ENCODE measurements at places on chromosomes 2 and 18.

- DNase-seq, result no peak
Measured at GRCh38 chr18:68564351-68564750, 150.6 kb downstream of the TMX3 start.

- DNase-seq, result no peak
Measured at GRCh38 chr18:10402871-10403559, 51.4 kb upstream of the APCDD1 start.

- DNase-seq, result no peak
Measured at GRCh38 chr18:54713386-54713785, 114.9 kb upstream of the RAB27B start.

GRCh38 chr18:21080576-21080975 is 31.0 kb downstream of the ROCK1 start:
- no peak for DNase-seq

DNA sequence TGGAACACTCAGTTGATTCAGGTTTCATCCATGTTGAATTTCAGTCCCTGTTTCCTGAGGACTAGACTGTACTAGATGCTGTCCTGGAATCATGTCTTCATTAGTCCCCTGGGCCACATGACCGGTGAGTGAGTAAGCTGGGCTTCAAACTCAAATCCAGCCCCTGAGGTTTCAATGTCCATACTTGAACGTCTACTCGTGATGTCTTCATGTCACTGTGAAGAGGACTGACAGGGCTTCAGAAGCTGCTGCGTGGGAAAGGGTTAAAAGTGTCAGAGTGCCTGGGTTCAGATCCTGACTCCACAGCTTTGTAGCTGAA is 101.2 kb downstream of the CDK15 start:
- DNase-seq, result no peak

DNA sequence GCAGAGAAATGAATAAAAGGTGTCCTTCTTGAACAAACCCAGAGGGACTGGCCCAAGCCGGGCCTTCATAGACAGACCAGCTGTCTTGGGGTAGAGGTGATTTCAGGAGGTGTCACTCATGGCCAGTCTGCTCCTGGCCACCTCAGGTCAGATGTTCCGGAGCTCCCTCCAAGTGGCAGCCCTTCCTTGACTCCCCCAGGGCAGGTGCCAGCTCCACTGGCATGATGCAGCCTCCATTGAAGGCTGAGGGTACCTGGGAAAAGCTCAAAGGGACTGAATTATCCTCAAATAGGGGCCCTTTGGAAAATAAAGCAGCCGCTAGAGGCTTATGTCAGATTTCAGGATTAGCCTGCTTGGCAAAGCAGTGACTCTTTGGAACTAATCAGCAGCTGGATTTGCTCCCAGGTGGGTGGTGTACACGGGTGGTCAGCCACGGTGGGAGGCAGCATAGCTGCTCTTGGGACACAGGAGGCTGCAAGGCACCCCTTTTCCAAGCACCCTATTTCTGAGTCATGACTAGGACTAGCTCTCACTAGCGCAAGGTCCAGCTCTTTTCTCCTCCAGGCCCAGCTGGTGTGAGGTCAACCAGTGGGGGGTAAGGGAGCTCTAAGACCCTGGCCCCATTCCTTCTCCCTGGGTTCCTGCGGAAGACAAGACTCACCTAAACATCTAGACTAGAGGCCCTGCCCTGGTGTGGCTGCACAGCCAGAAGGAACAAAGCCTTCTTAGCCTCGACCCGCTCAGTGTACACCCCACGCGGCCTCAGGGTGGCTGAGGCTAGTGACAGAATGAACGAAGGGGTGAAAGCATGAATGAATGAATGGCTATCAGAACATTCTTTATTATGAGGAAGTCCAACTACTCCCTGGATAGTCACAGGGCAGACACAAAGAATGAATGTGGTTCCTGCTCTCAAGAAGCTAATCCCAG is 29.3 kb downstream of the HS1BP3 start:
- no peak for DNase-seq

DNA sequence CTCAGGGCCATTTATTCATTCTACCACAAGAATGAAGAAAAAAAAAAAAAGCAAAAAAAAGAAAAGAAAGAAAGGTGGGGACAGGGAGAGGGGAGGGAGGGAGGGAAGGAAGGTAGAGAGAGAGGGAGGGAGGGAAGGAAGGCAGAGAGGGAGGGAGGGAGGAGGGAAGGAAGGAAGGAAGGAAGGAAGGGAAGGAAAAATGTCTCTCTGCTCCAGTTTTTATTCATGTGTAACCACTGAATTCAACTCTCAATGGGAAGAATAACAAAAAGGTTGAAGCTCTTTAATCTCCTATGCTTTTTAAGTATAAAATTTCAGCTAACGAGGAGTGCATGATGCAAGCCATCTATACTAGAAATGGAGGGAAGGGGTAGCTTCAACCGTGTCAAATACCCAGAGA is 287.3 kb downstream of the MREG start:
- DNase-seq, result no peak

DNA sequence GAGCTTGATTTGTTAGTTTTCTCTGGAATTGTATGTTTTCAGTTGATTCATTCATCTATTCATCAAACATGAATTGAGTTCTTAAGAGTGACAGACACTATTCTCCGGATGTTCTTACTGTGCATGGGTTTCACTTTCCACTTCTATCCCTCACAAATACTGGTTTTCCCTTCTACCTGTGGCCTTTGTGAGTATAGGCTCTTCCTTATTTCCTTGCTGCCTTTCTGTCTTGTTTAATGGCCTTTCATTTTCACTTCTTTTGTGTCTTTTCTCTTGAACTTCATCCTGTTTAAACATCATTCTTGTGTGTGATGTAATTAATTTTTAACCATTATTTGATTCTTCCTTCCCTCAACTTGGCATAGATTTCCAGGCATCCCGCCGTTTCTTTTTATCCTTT is 90.7 kb downstream of the CRIM1 start:
- DNase-seq, result no peak

GRCh38 chr2:101300164-101300563 is 8.3 kb downstream of the RNF149 start:
- DNase-seq, result no peak

GRCh38 chr2:227389231-227389630 is 1.5 kb upstream of the SCYGR1 start:
- DNase-seq, result no peak

- DNase-seq, result no peak
Measured at GRCh38 chr2:42843611-42844010, 51.2 kb upstream of the HAAO start.

- no peak for DNase-seq
Measured at GRCh38 chr2:3243804-3244203, 133.8 kb downstream of the EIPR1 start.

- DNase-seq, result no peak
Measured at GRCh38 chr2:160564591-160564990, 71.0 kb upstream of the RBMS1 start.

DNA sequence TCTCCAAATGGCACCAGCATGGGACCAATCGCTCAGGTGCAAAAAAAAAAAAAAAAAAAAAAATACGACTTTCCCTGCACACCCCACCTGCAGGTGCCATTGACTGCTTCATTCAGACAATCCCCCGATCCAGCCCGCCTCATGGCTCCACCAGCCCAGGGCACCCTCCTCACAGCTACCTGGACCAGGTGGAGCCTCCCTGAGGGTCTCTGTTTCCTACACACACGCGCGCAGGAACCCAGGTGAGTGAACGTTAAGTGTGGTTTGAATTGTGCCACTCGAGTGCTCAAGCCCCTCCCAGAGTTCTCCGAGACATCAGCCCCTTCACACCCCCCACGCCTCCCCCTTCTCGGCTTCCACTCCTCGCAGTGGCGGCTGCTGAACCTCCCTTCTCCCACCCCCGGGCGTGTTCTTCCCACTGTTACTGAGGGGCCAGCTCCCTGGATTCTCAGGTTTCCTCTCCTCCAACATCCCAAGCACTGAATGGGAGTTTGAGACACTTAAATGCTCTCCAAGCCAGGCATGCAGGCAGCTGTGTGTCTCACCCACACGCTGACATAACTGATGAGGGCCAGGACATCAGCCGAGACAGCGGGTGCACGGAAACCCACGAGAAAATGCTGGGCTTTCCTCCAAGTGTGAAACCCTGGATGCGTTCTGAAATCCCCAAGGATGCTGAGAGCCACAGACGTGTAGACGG is 88.8 kb upstream of the SNTG2 start:
- DNase-seq, result no peak

DNA sequence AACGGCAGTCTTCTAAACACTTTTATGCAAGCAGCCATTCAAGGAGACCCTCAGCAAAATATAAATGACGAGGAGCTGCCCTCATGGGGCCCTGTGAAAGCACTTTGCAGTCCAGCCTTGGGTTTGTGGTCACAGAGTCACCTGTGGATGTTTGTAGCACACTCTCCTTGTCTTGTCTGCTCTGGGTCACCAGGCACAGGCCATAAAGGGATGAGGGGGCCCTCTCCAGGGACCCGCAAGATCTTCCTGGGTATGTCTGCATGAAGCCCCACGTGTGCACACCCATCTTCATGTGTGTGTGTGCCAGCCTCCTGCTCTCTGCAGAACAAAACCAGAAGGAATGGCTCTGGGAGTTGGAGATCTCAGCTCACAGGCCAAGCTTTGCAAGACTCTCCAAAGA is 36.2 kb downstream of the ATOH8 start:
- DNase-seq, result no peak

DNA sequence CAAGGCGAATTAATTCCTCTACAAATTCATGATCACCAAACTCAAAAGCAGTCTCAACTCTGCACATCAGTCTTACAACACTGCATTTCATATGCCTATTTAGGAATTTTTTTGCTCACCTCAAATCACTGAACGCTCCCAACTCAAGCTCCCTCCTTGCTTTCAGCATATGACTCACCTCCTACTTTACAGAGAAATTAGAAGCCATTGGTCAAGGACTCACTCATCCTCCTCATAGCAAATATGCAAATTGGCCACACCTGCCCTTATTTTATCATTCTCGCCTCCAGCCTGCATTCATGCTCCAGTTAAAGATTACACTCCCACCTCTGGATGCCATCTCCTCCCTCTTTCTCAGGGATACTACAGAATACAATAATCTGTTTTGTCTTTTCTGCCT is 148.8 kb downstream of the MBD2 start:
- DNase-seq, result no peak

GRCh38 chr2:197075754-197076337 is 149.3 kb upstream of the PGAP1 start:
- DNase-seq, result no peak

DNA sequence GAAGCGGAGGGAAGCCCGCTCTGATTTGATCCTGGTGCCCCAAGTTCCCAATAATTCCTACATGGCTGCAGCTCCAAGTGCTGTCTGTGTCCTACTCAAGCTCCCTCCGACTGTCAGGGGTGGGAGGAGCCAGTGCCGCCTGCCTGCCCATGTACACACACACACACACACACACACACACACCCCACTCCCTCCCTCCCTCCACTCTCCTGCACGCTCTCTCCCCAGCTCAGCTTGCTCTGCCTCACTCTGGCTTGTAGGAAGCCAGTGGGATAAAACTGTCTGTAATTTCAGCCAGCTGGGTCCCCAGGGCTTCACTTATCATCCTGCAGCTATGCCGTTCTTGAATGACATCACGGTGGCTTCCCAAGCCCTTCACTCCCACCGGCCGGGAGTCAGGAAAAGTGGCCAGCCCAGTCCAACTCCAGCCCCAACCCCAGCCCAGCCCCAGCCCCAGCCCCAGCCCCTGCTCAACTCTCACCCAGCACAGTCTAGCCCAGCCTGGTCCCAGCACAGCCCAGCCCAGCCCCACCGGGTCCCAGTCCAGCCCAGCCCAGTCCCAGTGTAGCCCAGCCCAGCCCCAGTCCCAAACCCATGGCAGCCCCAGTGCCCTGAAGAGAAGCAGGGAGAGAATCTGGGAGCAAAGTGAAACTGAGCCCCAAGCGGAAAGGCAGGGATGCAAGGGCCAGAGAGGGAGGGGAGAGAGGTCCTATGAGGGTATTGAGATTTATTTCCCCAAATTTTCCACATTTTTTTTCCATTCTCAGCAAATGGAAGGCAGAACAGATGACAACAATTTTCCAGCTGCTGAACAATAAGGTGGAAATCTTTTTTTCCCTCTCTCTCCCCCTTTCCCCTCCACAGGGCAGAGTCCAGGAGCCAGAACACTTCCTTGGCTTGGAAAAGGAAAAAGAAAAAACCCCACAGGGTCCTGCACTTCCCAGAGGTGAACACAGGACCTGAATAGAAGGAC is 144.0 kb downstream of the TNS1 start:
- no peak for DNase-seq

DNA sequence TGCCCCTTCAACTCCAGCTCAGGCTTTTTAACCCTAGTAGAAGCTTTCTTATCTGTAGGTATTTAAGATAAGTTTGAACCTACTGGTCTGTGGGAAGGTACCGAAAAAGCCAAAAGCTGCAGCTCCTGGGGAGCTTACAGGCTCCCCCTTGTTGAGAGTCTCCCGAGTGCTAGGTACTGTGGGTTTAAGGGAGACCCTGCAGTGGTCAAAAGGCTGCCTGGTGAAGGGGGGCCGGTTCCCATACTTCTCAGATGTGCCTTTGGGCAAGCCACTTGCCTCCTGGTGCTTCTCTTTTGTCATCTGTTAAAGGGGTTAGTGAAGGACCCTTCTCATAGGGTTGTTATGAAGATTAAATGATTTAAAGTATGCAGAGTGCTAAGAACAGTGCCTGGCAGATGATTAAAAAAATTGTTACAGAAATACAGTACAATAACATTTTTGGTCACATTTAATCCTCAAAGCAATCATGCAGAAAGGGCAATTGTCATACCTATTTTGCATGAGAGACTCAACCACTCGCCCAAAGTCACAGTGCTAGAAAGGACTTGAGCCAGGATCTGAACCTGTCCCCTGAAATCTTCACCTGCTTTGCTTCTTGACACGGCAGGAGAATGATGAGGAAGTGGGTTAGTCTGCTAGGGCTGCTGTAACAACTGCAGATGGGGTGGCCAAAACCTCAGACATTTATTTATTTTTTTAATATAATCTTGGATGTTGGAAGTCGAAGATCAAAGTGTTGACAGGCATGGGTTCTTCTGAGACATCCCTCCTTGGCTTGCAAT is 62.5 kb downstream of the NEDD4L start:
- no peak for DNase-seq

- no peak for DNase-seq
Measured at GRCh38 chr2:196399096-196399495, 227.7 kb upstream of the STK17B start.

DNA sequence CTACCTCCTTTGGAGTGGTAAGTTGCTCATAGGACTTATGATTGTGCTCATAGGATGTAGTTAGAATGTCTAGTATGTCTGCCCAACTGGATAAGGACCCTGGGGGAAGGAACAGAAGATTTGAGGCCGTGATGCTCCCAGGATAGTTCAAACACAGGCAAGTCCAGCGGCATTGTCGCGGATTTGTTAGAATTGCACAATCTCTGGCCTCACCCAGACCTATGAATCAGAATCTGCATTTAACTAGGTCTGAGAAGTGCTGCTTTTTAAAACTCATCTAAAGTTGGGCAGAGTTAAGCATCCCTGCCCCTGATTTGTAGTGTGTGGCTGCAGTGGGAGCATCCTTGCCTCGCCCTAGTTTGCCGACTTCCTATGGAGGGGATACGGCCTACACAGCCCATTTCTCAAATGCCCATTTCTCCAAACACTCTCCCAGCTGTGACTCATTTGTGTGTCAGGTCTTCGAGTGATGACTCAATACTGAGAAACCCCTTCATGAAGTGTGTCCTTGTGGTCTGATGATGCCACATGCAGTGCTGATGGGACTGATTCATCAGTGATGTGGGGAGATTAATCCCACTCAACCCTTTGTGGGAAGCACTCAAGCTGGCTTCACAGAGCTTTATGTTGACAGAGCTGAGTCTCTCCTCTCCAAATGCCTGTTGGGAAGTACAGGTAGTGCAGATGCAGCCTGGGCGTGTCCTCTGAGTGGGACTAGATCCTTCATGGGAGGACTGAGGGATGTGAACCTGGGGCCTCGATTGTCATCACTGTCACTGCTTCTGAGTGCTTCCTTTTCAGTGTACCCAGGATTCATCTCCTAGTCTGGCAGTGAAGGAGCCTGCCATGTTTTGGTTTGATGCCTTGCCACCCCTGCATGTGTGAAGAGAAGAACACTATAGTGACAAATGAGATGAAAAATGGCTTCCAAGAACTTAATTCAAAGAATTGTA is 18.7 kb downstream of the SMIM21 start:
- DNase-seq, result peak; percentile 61
